Stimulated activated CD4-positive, alpha-beta T cell treated with anti-CD3 and anti-CD28 coated beads, TNF-alpha, amount 100 ng/mL, for 1 hour (primary cell): ENCODE measurements at places on chromosomes 3 and 15.

DNA sequence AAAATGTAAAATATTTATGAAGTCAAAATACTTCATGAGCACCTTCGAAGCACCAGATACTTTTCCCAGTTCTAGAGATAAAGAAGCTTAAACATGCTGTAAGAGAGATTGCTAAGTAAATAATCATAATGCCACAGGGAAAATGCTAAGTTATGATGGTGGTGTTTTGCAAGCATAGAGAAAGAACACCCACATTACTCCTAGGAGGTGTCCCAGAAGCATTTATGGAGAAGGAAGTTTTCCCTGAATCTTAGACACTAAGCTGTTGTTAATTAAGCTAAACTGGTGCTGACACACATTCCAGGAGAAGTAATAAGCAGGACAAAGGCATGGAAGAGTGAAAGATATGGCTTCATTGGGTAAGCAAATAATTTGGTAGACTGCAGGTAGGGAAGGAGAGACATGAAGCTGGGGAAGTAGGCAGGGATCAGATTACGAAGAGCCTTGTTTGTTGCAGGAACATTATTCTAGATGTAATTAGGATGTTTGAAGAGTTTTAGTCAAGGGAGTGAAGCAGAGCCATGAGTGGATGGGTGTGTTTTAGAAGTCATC lies 40.4 kb upstream of the CHMP2B start:
- no peak for DNase-seq

- peak; percentile 43 for DNase-seq
These were observed 32.8 kb downstream of the AKAP13 start for GRCh38 chr15:85412956-85413854.

GRCh38 chr3:99506-99905 lies 97.1 kb upstream of the CHL1 start:
- no peak for DNase-seq

DNA sequence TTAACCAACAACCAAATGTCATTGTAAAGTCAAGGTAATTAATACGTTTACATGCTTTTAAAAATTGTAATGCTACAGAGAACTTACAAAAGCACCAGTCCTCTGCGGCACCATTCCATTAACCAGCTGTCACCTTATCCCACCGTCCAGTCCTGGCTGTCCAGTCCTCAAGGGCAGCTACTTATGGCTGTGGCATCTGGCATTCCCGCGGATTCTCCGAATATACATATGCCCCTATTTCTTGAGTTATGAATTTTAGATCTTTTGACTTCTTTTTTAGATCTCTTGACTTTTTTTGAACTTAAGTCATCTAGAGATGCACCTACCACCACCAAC lies 382 bp upstream of the POMGNT2 start:
- no peak for DNase-seq

- DNase-seq, result no peak
These were observed 513 bp downstream of the VGLL4 start for GRCh38 chr3:11643201-11643603.

GRCh38 chr3:177787279-177788041 lies 590.2 kb upstream of the TBL1XR1 start:
- DNase-seq, result no peak

DNA sequence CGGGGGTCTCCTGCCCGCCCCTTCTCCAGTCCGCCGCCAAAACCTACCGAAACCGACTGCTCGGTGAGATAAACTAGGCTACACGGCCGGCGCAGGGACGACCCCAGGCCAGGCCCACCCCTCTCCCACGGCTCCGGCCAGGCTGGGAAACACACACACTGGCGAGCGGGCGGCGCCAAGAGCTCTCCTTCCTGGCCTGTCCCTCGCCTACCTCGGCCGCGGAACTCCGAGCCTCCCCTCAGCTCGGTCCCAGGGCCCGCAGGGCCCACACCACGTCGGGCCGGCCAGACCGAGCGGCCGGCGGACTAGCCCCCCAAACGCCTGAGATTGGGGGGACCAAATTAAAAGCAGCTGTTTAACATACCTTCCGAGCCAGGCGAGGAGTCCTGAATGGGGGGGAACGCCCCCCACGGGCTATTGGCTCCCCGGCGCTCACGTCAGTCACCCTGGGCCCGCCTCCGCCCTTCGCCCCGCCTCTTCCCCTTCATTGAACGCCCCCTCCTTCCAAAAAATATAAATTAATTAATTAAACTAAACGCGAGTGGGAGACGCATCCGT lies 4.0 kb upstream of the SIN3A start:
- peak; percentile 85 for DNase-seq

GRCh38 chr15:49372366-49372765 lies 50.7 kb upstream of the FGF7 start:
- DNase-seq, result no peak

DNA sequence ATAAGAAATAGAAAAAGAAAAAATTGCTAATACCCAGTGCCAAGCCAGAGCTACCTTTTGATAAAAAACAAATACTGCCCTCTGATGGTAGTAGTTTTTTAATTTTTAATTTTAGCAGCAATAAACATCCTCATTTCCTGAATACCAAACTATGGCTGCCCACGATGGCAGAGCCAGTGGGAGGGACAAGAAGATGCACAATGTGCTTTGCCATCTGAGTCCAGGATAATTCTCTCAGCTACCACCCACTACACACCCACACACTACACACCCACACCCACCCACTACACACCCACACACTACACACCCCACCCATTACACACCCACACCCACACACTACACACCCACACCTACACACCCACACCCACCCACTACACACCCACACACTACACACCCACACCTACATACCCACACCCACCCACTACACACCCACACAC lies 17.8 kb downstream of the CEP19 start:
- DNase-seq, result no peak

GRCh38 chr3:56291244-56291680 lies 177.0 kb downstream of the ERC2 start:
- no peak for DNase-seq

- no peak for DNase-seq
These were observed 165.8 kb upstream of the STAC start for GRCh38 chr3:36214460-36214859.

DNA sequence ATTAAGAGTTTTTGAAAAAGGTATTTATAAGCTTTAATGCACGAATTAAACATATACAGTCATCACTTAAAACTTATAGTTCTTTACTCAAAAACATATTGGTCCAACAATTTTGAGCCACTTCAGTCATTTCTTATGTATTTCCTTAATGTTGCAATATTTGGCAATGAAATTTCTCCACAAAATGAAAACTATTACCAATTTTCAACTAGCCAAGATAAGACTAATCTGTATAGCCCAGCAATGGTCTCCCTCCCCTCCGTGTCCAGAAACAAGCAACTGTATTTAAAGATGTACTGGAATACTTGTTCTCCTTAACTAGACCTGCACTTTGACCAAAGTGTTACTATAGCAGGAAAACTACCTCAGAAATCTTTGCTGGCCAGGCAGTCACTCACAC lies 9.2 kb downstream of the ARF4 start:
- DNase-seq, result no peak

DNA sequence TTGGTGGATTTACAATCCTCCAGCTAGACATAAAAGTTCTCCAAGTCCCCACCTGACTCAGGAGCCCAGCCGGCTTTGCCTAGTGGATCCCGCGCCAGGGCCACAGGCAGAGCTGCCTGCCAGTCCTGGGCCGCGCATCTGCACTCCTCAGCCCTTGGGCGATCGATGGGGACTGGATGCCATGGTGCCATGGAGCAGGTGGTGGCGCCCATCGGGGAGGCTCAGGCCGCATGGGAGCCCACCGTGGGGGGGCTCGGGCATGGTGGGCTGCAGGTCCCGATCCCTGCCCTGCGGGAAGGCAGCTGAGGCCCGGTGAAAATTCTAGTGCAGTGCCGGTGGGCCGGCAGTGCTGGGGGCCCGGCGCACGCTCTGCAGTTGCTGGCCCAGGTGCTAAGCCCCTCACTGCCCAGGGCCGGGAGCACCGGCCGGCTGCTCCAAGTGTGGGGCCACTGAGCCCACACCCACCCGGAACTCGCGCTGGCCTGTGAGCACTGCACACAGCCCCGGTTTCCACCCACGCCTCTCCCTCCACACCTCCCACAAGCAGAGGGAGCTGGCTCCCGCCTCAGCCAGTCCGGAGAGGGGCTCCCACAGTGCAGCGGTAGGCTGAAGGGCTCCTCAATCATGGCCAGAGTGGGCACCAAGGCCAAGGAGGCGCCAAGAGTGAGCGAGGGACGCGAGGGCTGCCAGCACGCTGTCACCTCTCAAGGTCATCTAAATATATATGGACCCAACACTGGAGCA lies 38.8 kb upstream of the IGSF11 start:
- no peak for DNase-seq

GRCh38 chr3:112230033-112230432 lies 64.0 kb downstream of the SLC9C1 start:
- no peak for DNase-seq

DNA sequence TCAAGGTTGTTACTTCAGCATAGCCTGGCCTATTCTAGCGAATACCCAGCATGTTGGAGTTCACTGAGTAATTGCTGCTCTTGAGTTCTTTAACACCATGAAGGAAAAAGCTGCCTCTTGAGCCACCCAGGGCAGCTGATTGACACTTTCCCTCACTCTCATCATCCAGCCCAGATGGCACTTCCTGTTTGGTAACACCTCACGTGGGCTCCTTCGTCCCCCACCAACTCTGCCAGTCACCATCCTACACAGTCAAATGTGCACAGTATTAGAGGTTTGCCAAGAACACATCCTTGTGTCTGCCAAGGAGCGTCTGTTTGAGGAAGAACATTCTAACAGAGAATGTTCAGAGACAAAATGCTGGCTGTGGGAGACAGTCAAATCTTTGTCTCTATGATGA lies 266.3 kb downstream of the RPLP1 start:
- no peak for DNase-seq

- DNase-seq, result no peak
These were observed 140.3 kb downstream of the TBC1D5 start for GRCh38 chr3:17602126-17602525.

GRCh38 chr3:149291178-149291577 lies 42.3 kb downstream of the TM4SF18 start:
- no peak for DNase-seq

GRCh38 chr3:195889870-195890295 lies 18.5 kb downstream of the TNK2 start:
- no peak for DNase-seq

DNA sequence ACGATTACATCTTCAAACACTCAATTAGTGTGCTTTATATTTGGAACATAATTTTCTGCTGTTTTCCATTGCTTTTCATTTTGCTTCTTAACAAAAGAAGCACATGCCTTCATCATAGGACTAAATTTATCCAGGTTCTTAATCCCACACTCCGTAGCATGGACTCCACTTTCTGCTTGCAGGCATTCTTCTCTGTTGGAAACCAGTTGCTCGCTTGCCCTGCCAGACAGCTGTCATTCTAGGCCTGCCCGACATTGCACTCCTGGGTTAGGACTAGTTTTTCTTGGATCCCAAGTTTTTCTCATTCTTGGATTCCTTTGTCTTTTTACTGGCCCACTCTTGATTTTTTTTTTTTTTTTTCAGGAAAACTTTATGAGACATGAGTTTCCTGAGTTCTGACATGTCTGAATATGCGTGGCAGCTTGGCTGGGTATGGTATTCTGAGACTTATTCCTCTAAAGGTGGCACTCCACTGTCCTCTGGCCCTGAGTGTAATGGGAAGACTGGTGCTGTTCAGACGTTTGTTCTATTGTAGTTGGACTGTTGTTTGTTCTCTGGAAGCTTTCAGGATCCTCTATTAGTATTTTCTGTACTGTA lies 6.3 kb upstream of the ATP1B3 start:
- DNase-seq, result no peak

GRCh38 chr3:45565342-45565741 lies 29.2 kb upstream of the LIMD1 start:
- DNase-seq, result no peak

DNA sequence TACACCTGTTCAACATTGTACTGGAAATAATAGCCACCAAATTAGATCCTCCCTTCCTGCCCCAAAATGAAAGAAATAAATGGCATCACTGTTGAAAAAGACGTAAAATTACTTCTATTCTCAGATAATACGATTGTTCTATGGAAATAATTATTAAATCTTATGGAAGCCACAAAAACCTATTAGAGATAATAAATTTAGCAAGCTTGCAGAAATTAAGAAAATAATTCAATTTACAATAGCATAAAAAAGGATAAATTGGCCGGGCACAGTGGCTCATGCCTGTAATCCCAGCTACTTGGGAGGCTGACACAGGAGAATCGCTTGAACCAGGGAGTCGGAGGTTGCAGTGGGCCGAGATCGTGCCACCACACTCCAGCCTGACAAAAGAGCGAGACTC lies 57.8 kb downstream of the PPCDC start:
- DNase-seq, result no peak

- no peak for DNase-seq
These were observed 84.9 kb downstream of the HMG20A start for GRCh38 chr15:77505556-77505955.
